ENCODE measurements at places on chromosomes 13 and 19.

- DNase-seq, result no peak
These were observed 903 bp downstream of the PIN1 start for GRCh38 chr19:9836021-9836420.

- no peak for DNase-seq
These were observed 58.3 kb downstream of the RAB20 start for GRCh38 chr13:110503037-110503901.

DNA sequence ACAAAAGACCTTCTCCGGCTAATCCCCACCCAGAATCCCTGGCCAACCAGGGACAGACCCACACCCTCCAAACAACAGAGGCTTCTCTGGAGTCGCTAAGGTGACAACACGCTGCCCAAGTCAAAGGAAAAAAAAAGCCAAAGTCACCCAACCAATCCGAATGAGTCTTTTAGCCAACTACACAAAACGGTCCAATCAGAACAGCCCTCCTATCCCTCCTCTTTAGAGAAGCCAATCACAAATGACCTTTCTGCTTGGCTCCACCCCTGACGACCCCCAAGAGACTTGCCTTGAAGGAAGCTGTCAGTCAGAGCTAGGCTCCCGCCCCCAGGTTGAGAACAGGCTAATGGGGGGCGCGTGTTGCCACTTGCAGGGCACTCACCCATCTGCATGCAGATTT lies 6.6 kb upstream of the FBXW9 start:
- DNase-seq, result no peak

- no peak for DNase-seq
These were observed 2.3 kb downstream of the CEBPG start for GRCh38 chr19:33375837-33376159.

DNA sequence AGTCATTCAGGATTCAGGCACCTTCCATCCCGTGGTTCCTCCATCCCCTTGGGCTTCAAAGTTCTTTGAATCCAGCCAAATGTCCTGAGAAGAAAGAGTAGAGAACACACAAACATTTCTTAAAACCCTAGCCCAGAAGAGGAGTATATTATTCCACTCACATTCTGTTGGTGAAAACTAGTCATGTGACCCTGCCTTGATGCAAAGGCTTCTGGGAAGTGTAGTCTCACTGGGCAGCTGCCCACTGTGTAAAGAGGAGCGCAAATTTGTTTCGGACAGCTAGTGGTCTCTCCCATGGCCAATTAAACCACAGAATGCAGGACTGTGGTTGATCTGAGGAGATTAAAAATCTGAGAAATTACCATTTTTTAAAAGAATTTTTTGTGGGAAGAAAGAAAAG lies 304.4 kb downstream of the SUCLA2 start:
- DNase-seq, result no peak

DNA sequence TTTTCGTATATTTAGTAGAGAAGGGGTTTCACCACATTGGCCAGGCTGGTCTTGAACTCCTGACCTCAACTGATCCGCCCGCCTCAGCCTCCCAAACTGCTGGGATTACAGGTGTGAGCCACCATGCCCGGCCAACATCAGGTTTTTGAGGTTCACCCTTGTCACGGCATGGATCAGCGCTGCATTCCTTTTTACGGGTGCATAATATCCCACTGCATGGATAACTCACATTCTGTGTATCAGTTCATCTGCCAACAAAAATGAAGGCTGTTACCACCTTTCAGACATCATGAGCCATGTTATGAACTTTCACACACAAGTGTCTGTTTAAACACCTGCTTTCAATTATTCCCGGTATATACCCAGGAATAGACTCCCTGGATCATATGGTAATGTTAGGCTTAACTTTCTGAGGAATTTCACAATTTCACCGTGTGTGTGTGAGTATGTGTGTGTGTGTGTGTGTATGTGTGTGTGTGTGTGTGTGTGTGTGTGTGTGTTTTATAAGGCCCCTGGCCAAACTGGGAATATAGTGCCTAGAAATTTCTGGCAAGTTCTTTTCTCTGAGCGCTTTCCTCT lies 52.2 kb downstream of the AP1M1 start:
- no peak for DNase-seq

DNA sequence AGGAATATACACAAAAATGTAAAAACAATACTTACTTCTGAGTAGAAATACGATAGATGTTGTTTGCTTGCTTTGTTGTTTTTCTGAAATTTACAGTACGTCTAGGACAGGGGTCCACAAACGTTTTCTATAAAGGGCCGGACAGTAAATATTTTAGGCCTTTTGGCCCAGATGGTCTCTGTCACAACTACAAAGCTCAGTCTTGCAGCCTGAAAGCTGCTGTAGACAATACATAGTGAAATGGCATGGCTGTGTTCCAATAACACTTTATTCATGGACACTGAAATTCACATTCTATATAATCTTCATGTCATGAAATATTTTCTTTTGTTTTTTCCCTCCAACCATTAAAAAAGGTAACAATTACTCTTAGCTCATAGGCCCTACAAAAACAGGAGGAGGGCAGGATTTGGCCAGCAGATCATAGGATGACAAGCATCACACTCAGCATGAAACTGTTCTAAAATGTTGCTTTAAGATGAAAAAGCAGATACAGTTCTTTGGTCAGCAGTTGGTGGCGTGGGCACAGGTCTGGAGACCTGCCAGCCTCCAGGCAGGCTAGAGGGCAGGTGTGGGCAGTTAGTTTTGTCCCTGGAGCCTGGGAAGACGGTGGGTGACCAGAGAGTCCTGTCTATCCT lies at the start of gene EDDM13:
Gene EDDM13, plus strand, starts transcription at position 588 of the 638 bp plus-strand sequence. CDS start 87 bp downstream, outside the sequence.
- no peak for DNase-seq

DNA sequence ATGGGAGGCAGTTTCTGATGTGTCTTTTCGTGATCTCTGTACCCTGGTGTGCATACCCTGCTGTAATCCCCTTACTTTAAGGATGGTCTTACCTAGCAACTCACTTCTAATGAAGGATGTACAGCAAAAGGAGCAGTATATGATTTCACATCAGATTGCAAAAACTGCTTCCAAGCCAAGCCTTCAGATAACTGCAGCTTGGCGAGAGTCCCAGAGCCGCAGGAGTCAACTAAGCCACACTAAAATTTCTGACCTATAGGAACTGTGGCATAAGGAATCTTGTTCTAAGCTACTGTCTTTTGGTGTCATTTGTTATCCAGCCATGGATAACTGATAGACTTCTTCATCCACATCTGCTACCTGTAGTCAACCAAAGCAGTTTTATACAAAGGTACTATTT lies 496.7 kb downstream of the GPC6 start:
- DNase-seq, result no peak

DNA sequence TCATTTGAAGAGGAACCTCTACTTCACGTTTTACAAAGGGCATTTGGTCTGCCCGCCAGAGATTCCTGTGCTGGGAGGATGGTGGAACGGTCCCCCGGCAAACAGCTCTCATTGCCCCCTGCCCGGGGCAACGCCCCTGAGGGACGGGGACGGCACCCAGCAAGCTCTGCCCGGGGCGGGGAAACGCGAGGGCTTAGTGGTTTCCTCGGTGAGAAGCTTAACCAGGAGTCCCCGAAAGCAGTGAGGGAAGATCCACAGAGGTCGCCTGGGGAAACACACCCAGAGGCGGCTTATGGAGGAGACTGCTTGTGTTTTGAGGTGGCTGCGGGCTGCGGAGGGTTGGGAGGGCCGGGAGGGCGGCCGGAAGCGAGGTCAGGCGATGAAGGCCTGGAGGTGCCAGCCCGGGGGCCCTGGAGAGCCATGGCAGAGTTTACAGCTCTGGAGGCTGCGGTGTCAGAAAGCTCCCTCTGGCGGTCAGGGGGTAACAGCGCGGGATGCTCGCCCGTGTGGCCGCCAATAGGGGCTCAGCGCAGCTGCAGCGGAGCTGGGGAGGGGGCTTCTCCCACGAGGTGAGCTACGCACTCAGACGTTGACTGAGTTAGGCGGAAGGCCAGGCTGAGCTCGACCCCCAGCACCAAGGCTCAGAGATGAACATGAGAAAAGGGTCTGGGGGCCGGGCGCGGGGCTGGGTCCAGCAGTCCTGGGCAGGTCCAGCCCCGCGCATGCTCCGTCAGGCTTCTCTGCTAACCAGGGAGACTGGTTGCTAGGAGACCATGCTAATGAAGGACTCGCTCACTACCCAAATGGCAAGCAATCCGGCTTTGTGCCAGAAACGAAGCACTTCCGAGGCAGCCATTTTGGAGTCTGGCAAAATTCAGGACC lies 652 bp upstream of the TPGS1 start:
- peak; percentile 100 for DNase-seq

DNA sequence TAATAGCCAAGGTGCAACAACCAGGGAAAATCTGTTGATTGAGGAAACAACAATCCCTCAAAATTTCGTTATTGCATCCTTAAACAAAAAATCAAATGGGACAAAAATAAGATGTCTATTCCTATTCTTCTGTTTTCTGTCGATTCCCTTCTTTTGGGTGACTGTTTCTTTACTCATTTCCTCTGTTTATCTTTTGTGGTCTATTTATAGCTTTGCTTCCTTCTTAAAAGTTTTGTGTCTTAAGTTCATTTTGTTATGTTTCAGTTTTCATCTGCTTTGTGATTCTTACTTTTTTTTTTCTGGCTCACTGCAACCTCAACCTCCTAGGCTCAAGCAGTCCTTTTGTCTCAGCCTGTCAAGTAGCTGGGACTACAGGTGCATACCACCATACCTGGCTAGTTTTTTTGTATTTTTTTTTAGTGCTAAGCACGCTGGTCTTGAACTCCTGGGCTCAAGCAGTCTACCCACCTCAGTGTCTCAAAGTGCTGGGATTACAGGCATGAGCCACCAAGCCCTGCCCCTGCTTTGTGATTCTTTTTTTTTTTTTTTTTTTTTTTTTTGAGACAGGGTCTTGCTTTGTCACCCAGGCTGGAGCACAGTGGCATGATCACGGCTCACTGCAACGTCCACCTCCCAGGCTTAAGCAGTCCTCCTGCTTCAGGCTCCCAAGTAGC lies 10.4 kb downstream of the ZNF146 start:
- DNase-seq, result peak; percentile 34

DNA sequence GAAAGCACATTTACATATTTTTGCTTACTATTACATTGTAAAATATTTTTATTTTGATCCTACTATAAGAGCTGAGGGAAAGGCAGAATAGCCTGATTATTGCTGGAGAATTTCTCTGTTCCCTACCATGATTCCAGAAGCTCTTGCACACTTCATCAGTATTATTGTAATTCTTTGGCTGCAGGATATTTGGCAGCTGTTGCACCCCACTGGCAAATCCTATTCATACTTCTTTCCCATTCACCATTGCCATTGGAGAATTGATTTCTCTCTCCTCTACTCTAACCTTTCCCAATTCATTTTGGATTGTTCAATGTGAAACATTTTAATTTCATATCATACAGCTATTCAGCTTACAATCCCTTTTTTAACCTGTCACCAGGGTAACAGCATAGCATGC lies 238.0 kb downstream of the GGACT start:
- no peak for DNase-seq

DNA sequence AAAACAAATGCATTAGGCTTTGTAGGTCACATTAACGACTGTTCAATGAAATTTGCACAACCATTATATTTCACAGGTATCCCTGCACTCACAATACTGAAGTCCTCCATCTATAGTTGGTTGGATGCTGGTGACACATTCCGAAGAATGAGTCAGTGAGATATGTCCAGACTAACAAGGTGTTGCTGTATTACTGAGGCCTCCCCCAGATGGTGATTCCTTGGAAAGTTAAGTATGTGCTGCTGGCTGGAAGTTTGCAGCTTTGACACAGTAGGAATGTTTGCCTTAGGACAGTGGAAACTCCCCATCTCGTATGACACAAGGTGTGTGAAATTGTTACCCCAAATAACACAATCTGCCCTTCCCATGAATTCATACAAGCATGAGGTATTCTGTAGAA lies 46.6 kb downstream of the FGF14 start:
- DNase-seq, result no peak

- no peak for DNase-seq
These were observed at the start of gene SIGLEC6 for GRCh38 chr19:51531349-51532315. TSS of gene SIGLEC6 (minus strand) at chr19:51531670. CDS start at chr19:51531648, 22 bp downstream.

GRCh38 chr19:2588081-2588777 lies 112.3 kb downstream of the GADD45B start:
- DNase-seq, result no peak

GRCh38 chr13:21365574-21365973 lies 93.5 kb downstream of the ZDHHC20 start:
- no peak for DNase-seq

GRCh38 chr19:40604647-40605215 lies 3.6 kb downstream of the LTBP4 start:
- no peak for DNase-seq

GRCh38 chr13:26978081-26978860 lies 193.3 kb downstream of the USP12 start:
- no peak for DNase-seq

GRCh38 chr19:2750808-2751437 lies 11.1 kb upstream of the SLC39A3 start:
- no peak for DNase-seq

GRCh38 chr19:29629836-29630534 lies 23.9 kb downstream of the POP4 start:
- DNase-seq, result no peak

DNA sequence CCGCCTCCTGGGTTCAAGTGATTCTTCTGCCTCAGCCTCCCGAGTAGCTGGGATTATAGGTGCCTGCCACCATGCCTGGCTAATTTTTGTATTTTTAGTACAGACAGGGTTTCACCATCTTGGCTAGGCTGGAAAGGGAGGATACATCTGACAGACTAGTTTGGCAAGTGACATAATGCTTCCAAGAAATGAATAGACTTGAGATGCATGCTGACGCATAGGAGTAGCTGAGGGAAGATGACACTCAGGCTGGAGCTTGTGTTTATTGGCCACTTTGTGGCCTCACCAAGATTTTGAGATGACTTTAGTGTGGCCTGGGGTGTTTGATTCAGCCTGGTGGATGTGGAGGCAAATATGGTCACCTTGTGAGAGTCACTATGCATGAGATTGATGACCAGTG lies 4.0 kb downstream of the ZNF586 start:
- no peak for DNase-seq

- DNase-seq, result no peak
These were observed 103.9 kb upstream of the CACNA1A start for GRCh38 chr19:13610039-13610691.

- DNase-seq, result peak; percentile 19
These were observed 298.8 kb downstream of the SHISA2 start for GRCh38 chr13:25752957-25753551.

GRCh38 chr19:12137221-12137940 lies 2.8 kb downstream of the ZNF20 start:
- DNase-seq, result no peak

- DNase-seq, result no peak
These were observed 1.7 kb downstream of the TGFBR3L start for GRCh38 chr19:7916103-7916954.

GRCh38 chr19:19096641-19097627 lies 33.1 kb downstream of the SLC25A42 start:
- no peak for DNase-seq
